Caco-2 (cell line): ENCODE measurements at places on chromosomes 12 and 14. TPM values are rescaled to one million over a fixed set of nuclear protein-coding genes. Genes with fewer than 3 reads are reported as not detected.
A peak's percentile ranks its signal among the peaks of the same experiment; 100 is the strongest.

DNA sequence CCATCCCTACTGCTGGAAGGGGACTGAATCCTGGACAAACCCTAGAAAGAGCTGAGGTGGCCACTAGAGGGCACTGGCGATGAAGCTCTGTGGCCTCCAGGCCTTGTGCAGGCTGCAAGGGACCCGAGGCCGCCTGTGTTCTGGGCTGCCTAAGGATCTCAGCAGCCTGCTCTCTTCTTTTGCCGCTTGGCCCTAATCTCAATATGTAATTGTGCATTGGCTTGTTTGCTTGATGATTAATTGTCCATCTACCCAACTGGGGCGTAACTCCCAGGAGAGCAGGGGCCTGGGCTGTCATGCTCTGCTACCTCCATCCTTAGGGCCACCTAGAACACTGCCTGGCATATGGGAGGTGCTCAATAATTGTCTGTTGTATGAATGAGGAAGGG is 73.8 kb downstream of the SYNE3 start:
- DNase-seq, result peak; percentile 84
- peak overlapping the region; percentile 30 for H3K27ac ChIP-seq
- no peaks in the 10 kb centered on the region; the same call in 1 of the 2 replicates for H3K36me3 ChIP-seq
- no peaks in the 10 kb centered on the region for H3K27me3 ChIP-seq
- peaks cover 38% of the 10 kb centered on the region for H3K4me1 ChIP-seq

DNA sequence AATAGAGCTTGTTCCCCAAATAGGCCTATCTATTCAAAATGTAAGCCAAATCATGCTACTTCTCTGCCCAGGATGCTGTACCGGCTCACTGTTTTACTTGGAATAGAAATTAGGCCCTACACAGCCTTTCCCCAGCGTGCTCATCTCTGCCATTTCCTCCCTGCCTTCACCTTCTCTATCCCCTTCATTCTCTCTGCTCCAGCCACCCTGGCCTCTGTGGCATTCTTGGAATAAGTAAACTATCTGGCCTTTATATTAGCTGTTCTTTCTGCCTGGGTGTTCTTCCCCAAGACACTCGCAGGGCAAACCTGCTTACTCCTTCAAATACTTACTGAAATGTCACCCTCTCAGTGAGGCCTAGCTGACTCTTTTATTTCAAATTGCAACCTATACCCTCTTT is 30.9 kb upstream of the DYRK2 start:
- DNase-seq, result no peak
- no peaks in the 10 kb centered on the region for H3K36me3 ChIP-seq
- no peaks in the 10 kb centered on the region for H3K4me1 ChIP-seq
- no peak overlapping the region for H3K27ac ChIP-seq
- H3K27me3 ChIP-seq, result no peaks in the 10 kb centered on the region
- H3K4me3 ChIP-seq, result no peak overlapping the region

DNA sequence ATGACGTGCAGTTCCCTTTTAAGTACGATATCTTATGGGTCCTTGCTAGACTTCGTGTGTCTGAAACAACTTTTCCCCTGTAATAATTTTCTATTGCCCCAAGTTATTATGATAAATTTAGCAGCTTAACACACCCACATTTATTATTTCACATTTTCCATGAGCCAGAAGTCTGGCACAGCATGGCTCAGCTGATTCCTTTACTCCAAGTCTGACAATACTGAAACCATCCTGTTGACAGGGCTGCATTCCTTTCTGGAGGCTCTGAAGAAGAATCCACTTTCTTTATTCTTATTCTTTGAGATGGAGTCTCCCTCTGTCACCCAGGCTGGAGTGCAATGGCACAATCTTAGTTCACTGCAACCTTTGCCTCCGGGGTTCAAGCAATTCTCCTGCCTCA is 80.9 kb downstream of the DENND5B start:
- no peaks in the 10 kb centered on the region for H3K36me3 ChIP-seq
- H3K27ac ChIP-seq, result no peak overlapping the region
- H3K27me3 ChIP-seq, result no peaks in the 10 kb centered on the region

The PDE3A gene
- total RNA-seq, result 0.36 and 0.44 TPM in 2 replicates

The HCAR2 gene
- total RNA-seq, result 0.16 and 0.18 TPM in 2 replicates

DNA sequence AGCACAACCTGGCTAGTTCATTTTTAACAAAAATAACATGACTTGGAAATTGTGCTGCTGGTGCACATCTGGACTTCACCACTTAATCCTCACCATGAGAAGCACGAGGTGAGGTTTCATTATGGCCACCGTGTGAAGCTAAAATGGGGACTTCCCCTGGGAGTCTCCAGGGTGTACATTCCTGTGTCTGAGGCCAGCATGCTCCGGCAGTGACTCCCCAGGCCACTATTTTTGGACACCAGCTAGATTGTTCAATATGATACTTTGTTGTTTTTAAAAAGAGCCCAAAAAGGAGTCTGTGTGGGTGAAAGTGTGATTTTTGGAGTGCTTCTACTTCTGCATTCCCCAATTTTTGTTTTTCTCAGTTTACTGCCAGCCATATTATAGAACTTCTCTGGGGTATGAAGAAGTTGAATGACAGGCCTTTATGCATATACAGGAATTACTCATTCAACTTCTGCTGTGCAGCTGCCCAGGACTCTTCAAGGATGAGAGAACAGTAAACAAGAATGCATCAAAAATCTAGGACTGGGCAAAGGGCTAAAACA is 16.9 kb upstream of the AICDA start:
- DNase-seq, result no peak
- no peaks in the 10 kb centered on the region for H3K36me3 ChIP-seq
- H3K27me3 ChIP-seq, result no peaks in the 10 kb centered on the region
- no peak overlapping the region for H3K27ac ChIP-seq
- H3K4me3 ChIP-seq, result no peak overlapping the region

DNA sequence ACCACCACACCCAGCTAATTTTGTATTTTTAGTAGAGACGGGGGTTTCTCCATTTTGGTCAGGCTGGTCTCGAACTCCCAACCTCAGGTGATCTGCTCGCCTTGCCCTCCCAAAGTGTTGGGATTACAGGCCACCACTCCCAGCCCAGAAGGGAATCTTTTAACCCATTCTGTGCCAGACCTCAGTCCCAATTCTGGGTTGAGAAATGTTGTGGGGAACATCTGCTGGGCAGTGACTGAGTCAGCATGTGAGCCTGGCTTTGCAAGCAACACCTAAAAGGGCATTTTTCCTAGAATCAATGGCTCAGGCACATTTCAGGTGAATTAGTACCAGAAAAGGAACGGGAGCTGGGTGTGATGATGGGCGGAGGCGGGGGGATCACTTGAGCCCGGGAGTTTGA is 7.6 kb upstream of the SPATS2 start:
- H3K4me1 ChIP-seq, result no peaks in the 10 kb centered on the region
- H3K27ac ChIP-seq, result no peak overlapping the region
- H3K27me3 ChIP-seq, result no peaks in the 10 kb centered on the region
- H3K4me3 ChIP-seq, result no peak overlapping the region
- no peaks in the 10 kb centered on the region for H3K36me3 ChIP-seq

DNA sequence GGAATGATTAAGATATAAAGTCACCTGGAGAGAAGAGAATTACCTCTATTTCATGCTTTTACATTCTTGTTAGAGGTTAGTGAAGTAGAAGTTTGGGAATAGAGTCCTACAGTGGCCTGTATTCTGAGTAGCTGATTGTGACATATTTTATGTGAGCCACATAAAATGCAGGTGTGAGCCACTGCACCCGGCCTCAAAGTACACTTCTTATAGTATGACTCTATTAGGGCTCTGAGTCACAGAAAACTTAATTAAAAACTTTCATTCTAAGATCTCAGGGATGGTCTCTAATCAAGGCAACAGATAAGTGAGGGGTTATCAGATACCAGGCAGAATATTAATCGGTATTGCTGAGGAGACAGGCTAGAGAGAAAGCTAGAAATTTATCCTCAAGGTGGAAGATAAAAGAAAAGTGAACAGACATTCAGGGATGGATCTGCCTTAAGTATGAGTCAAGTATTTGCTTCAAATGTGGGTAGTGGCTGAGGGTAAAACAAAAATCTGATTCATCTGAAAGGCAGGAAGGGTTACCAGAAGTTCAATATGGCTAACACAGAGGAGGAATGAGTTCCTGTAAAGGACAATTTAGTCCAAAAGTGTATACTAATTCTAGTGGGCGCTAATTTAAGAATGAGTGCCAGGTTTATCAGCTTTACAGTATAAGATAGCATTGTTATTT is 5.5 kb upstream of the G2E3 start:
- H3K27ac ChIP-seq, result no peak overlapping the region
- peaks cover 4% of the 10 kb centered on the region; the same call in 1 of the 2 replicates for H3K4me1 ChIP-seq
- no peaks in the 10 kb centered on the region for H3K27me3 ChIP-seq
- H3K4me3 ChIP-seq, result no peak overlapping the region

- H3K4me1 ChIP-seq, result peaks cover 10% of the 10 kb centered on the region; the same call in 1 of the 2 replicates
- H3K4me3 ChIP-seq, result no peak overlapping the region
- no peaks in the 10 kb centered on the region for H3K36me3 ChIP-seq
- H3K27ac ChIP-seq, result no peak overlapping the region
These were observed 2.7 kb downstream of the STK38L start for GRCh38 chr12:27246774-27247173.

The BORCS5 gene
- total RNA-seq, result 25.5 and 25.7 TPM in 2 replicates

The PNMA1 gene
- total RNA-seq, result 33.2 and 38.8 TPM in 2 replicates

DNA sequence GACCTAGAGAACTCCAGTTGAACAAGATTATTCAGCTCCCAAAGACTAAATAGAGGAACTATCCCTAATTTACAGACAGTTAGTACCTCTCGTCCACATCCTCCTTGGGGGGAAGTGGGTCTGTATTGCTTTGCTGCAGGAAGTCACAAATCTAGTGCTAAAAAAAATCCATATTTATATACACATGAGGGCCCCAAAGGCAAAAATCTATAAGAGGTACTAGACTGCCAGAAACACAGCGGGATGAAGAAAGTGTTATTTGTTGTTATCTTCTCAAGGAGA is 190.1 kb downstream of the TTC8 start:
- peaks cover 6% of the 10 kb centered on the region for H3K4me1 ChIP-seq
- no peak overlapping the region for H3K4me3 ChIP-seq
- H3K27ac ChIP-seq, result no peak overlapping the region
- H3K36me3 ChIP-seq, result no peaks in the 10 kb centered on the region
- no peak for DNase-seq

DNA sequence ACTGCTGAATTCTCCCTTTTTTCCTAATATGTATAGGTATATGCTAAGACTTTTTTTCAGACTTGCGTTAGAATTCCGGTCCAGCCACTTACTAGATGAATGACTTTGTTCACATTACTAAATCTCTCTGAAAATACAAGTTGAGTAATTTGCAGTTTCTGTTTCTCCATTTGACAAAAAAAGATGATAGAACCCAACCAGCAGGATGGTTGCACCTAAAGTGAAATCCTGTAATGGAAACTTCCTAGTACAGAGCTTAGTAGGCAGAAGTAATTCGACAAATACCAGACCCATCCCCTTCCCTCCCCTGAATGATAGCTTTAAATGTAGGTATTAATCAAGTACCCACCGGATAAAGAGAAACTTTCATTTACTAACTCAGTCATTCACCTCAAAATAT is 113.6 kb upstream of the RAP1B start:
- no peak overlapping the region for H3K27ac ChIP-seq
- H3K4me1 ChIP-seq, result no peaks in the 10 kb centered on the region
- no peaks in the 10 kb centered on the region for H3K36me3 ChIP-seq

The SLC6A13 gene
- 1.0 and 1.3 TPM in 2 replicates for total RNA-seq
